ENCODE measurements at places on chromosomes 13 and 19. TPM values are rescaled to one million over a fixed set of nuclear protein-coding genes. Genes with fewer than 3 reads are reported as not detected.

SIRT6 gene
- 20.8 TPM for total RNA-seq

TNFRSF19 gene
- total RNA-seq: 4.7 TPM

ZNF284 gene
- 0.81 TPM for total RNA-seq

ZNF543 gene
- total RNA-seq: 7.6 TPM

All from PC-3 (cell line).